ENCODE measurements at places on chromosomes 11 and 22.
A peak's percentile ranks its signal among the peaks of the same experiment; 100 is the strongest.

DNA sequence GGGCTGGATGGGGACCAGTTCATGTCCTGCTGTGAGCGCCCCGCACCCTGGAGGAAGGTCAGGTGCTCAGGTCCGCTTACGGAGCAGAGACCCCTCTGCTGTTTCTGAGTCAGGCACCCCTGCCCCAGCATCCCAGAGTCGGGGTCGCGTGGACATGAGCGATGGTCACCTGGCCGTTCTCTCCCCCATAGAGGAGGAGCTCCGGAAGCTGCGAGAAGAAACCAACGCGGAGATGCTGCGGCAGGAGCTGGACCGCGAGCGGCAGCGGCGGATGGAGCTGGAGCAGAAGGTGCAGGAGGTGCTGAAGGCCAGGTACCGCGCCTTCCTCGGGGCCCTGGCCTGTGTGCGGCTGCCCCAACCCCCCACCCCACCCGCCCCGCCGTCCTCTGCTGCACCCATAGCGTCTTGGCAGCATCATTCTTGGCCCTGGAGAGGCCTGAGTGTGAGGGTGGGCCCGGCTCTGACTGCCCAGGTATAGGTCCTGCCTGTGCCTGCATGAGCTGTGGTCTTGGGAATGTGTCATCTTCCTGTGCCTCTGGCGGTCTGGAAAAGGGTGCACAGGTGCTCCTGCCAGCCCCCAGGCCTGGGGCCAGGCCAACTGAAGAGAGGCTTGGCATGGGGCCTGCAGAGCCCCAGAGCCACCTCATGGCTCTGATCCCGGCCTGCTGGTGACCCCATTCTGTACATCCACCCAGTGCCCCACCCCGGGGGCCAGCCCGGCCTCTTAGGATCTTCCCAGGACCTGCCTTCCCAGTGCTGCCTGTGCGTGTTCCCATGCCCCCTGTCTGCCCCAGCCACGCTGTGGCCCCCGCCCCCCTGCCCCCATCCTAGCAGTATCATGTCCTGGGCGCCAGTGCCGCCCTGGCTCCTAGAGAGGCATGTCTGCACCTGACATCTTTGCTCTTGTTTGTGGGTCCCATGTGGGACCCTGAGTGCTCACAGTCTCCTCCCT is 38.1 kb downstream of the GRAMD4 start:
- DNase-seq, result no peak

DNA sequence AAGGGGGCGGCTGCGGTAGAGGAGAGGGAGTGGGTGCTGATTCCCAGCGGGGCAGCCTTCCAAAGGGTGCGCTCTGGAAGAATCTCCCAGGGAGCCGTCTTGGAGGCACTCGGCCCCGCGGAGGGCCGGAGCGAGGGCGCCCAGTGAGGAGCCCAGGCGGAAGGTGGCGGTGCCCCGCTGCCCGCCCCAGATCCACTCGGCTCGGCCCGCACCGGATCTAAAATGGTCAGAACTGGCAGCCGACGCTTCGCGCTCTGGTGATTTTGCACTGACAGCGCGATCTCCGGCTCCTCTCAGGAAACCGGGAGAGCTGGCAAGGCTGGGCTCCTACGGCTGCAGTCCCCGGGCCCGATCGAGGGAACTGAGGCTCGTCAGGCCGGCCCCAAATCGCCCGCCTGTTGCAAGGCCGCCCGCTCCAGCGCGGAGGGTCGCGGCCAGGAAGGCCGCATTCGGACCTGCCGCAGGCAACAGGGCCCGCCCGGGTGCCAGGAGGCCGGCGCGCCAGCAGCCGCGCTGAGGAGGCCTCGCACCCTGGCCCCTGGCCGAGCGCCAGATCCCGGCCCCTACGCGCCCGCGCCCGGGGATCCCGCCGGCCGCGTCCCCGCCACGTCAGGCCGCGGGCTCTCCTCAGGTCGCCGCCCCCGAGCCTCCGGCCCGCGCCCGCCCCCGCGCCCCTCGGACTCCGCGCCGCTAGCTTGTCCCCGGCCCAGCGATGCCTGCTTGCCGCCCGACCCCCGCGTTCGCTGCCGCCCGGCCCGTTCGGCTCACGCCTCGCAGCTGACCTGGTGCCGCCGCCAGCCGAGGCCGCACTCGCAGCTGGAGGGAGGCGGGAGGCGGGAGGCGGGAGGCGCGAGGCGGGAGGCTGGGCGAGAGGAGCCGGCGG is at the start of gene KLHL22:
TSS of gene KLHL22 (minus strand) at position 818 of the 883 bp plus-strand sequence. CDS start 6,584 bp downstream, outside the sequence.
- DNase-seq, result peak; percentile 30

DNA sequence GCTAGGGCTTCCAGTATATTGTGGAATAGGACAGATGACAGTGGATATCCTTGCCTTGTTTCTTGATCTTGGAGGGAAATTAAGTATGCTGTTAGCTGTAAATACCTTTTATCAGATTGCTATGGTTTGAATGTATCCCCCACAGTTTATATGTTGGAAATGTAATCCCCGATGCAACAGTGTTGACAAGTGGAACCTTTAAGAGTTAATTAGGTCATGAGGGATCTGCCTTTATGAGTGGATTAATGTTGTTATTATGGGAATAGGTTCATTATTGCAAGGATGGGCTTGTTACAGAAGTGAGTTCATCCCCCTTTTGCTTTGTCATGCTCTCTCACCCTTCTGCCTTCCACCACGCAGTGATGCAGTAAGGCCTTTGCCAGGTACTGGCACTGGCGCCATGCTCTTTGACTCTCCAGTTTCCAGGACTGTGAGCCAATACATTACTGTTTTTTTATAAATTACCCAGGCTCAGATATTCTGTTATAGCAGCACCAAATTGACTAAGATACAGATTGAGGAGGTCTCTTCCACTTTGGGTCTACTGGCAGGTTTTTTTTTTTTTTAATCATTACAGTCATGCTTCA is 16.4 kb downstream of the CABIN1 start:
- DNase-seq, result no peak

DNA sequence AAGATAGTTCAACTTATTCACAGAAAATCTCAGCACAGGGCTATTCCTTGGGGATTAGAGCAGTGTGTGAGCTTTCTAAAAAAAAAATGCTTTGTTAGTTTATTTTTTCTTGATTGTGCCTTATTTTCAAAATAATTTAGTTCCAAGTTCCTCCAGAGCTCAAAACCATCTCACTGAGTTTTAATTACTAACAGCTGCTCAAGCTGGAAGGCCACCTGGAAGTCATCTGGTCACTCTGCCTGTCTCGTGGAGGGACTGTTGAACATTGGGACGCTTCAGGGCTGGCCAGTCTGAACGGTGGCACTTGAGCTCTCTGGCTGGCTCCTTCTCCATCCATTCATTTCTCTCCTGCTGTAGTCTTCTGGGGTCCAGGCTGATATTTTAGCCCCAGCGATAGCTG is 4.0 kb downstream of the OR51E1 start:
- DNase-seq, result no peak

- DNase-seq, result no peak
Measured at GRCh38 chr11:10005955-10006525, 288.0 kb downstream of the SBF2 start.

DNA sequence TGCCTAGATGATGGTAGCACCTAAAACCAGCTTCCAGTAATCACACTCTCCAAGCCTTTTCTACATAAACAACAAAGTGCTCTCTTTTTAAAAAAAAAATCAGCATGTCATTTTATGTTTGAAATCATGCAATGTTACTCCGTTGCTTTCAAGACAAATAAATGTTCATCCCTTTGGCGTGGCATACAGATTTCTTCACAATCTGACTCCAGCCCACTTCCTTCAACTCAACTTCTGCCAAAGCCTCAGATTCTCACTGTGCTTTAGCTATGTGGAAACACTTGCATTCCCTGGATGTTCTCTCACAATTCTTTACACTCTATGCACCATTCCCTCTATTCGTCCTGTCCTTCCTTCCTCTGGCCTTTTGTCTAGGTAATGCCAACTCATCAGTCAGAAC is 206.3 kb upstream of the BLID start:
- no peak for DNase-seq

DNA sequence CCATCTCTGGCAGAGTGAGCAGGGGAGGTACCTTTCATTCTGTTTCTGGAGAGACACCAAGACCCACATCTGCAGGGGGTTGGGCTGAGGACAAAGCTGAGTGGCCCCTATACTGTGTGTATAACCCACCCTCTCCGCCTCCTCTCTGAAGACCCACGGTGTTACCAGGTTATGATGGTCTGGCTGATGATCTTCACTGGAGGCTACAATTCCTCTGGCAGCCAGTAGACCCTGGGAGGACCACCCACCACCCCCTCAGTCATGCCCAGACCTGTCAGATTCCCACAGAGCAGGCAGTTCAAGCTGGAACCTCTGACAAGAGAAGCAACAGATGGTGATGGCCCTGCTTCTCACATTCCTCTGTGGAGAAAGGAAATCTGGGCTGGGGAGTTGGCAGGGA is 11.4 kb upstream of the KCNJ1 start:
- DNase-seq, result no peak

- DNase-seq, result no peak
Measured at GRCh38 chr11:122116591-122116990, 576 bp upstream of the BLID start.

DNA sequence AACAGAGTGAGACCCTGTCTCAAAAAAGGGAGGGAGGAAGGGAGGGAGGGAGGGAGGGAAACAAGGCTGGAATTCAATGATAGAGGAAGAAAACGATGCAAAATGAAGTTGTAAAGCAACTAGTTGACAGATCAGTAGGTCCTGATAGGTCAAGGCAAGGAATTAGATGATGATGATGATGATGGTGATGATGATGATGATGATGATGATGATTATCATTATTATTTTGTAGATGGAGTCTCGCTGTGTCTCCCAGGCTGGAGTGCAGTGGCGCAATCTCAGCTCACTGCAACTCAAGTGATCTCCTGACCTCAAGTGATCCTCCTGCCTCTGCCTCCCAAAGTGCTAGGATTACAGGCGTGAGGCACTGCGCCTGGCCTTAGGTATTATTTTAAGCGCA is 11.3 kb upstream of the L3MBTL2 start:
- no peak for DNase-seq

DNA sequence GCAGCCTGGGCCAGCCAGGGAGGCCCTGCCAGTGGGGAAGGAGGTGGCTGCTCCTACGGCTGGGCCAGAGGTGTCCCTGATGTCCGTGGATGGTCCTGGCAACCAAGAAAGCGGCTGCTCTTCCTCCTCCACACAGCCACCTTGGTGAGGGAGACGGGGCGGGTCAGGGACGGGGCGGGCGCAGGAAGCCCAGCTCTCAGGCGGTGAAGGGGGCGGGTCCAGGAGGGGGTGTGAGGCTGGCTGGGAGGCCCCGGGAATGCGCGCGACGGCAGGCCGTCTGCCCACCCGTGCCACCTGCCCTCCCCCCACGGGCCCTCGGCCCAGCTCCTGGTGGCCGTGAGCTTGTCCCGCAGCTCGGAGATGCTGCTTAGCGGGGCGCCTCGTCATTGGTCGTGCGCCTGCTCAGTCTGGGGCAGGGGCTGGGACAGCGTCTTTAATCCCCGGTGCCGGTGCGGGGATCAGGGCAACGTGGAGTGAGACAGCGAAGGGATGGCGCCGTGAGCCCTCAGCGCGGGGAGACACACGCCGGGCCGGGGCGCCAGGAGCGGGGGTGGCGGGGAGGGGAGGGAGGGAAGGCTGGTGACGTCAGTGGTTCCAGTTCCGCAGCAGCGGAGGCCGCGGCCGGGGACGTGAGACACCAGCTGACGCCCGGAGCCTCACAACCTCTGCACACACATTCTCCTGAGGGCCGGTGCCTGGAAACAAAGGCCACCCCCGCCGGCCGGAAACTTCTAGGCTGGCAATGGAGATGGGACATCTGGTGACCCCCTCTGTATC is 6.7 kb upstream of the BRSK2 start:
- DNase-seq, result peak; percentile 71

- DNase-seq, result no peak
Measured at GRCh38 chr11:67099831-67100324, 19.2 kb upstream of the KDM2A start.

- peak; percentile 22 for DNase-seq
Measured at GRCh38 chr11:122656631-122657101, 1.1 kb downstream of the UBASH3B start.

- DNase-seq, result no peak
Measured at GRCh38 chr11:76699451-76700091, 29.0 kb upstream of the LRRC32 start.

DNA sequence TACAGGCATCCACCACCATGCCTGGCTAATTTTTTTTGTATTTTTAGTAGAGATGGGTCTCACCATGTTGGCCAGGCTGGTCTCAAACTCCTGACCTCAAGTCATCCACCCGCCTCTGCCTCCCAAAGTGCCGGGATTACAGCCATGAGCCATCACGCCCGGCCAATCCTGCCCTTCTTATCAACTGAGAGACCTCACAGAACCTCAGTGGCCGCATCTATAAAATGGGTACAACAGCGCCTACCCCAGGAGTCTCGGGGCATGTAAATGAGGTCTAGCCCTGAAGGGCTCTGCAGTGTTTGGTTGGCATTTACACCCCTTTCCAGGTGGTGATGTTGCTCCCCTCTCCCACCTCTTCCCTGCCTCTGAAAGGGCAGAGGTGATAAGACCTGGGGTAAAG is 11.7 kb downstream of the SYNGR1 start:
- no peak for DNase-seq

- DNase-seq, result no peak
Measured at GRCh38 chr11:7430496-7430895, 54.8 kb upstream of the OLFML1 start.

DNA sequence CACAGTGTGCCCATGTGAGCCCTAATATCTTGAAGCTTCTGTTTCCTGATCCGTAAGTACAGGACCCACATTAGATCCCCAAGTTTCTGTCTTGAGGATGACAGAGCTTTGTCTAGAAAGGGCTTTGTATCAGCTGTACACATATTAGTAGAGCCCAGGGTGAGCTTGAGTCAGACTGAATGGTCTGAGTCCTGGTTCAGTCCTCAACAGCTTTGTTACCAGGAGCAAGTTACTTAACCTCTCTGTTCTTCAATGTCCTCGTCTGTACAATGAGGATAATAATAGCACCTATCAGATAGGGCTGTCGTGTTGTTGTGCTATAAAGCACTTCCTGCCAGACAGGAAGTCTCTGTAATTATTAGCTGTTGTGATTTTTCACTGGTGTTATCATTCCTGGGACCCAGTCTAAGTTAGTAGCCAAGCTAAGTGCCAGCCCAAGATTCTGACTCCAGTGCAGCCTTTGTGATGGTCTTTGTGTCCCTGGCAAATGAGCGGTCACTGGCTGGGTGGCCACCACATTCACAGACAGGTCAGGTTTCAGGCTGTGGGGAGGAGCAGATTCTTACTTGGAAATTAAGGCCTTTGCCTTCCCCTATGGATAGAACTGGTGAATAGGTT is 6.8 kb downstream of the TOM1 start:
- no peak for DNase-seq

- DNase-seq, result no peak
Measured at GRCh38 chr11:32434356-32435151, 785 bp downstream of the WT1 start.

GRCh38 chr11:30322191-30322590 is 713 bp upstream of the ARL14EP start:
- DNase-seq, result no peak

- no peak for DNase-seq
Measured at GRCh38 chr11:84165139-84165538, 879.0 kb upstream of the CCDC90B start.

GRCh38 chr22:21967693-21968271 is 14.8 kb downstream of the TOP3B start:
- DNase-seq, result no peak
